Smooth muscle cell of the coronary artery (primary cell): ENCODE measurements at places on chromosomes 3 and 15. TPM values are rescaled to one million over a fixed set of nuclear protein-coding genes. Genes with fewer than 3 reads are reported as not detected.

CLDN18 gene
- total RNA-seq: not detected in 2 replicates

TIMP4 gene
- 0.68 and 3.4 TPM in 2 replicates for total RNA-seq

NANOGP8 gene
- not detected in 2 replicates for total RNA-seq

TAGLN3 gene
- 0.38 TPM in 1 of 2 replicates, not detected in the other for total RNA-seq

LRRN1 gene
- not detected in 2 replicates for total RNA-seq

CMTM7 gene
- total RNA-seq: 3.0 and 9.0 TPM in 2 replicates

GABRB3 gene
- total RNA-seq: 0.45 and 1.2 TPM in 2 replicates

DLEC1 gene
- under 0.01 TPM in 2 replicates for total RNA-seq

LRRC3B gene
- not detected in 2 replicates for total RNA-seq

POTEB3 gene
- total RNA-seq: not detected in 2 replicates

RPL4 gene
- 2,882 and 3,107 TPM in 2 replicates for total RNA-seq

GUCA1C gene
- not detected in 2 replicates for total RNA-seq

TTC23 gene
- 18.6 and 26.8 TPM in 2 replicates for total RNA-seq

CHCHD4 gene
- 9.9 and 10.3 TPM in 2 replicates for total RNA-seq

ASB14 gene
- total RNA-seq: 0.12 TPM in 1 of 2 replicates, not detected in the other

HRH1 gene
- total RNA-seq: 23.1 and 36.8 TPM in 2 replicates

SLC15A2 gene
- total RNA-seq: 0.15 and 1.3 TPM in 2 replicates

GOLGA6L9 gene
- 2.0 and 3.9 TPM in 2 replicates for total RNA-seq

NLGN1 gene
- total RNA-seq: 0.30 and 3.0 TPM in 2 replicates

TEX55 gene
- total RNA-seq: not detected in 2 replicates

STAG1 gene
- total RNA-seq: 26.8 and 43.9 TPM in 2 replicates

PLA2G4D gene
- not detected in 2 replicates for total RNA-seq

CCDC13 gene
- total RNA-seq: 0.23 and 0.47 TPM in 2 replicates

GP9 gene
- not detected in 2 replicates for total RNA-seq

CBLB gene
- total RNA-seq: 17.4 and 21.5 TPM in 2 replicates

LIPH gene
- total RNA-seq: under 0.01 and 0.90 TPM in 2 replicates

GP5 gene
- 0.83 TPM in 1 of 2 replicates, not detected in the other for total RNA-seq

SLC22A13 gene
- 0.15 and 0.94 TPM in 2 replicates for total RNA-seq

EDC3 gene
- 10.9 and 11.0 TPM in 2 replicates for total RNA-seq

WNT5A gene
- 0.15 and 46.0 TPM in 2 replicates for total RNA-seq

DAPK2 gene
- 0.30 and 8.1 TPM in 2 replicates for total RNA-seq

IGDCC3 gene
- not detected in 2 replicates for total RNA-seq

POLQ gene
- 0.70 and 2.7 TPM in 2 replicates for total RNA-seq

ZMAT3 gene
- total RNA-seq: 22.3 and 28.6 TPM in 2 replicates

SLC24A5 gene
- not detected in 2 replicates for total RNA-seq

ONECUT1 gene
- total RNA-seq: not detected in 2 replicates

PAK6 gene
- not detected in 2 replicates for total RNA-seq

C3orf85 gene
- not detected in 2 replicates for total RNA-seq
